ENCODE measurements at places on chromosomes 6 and 20.

GRCh38 chr6:130615816-130616215 is 211.4 kb upstream of the SMLR1 start:
- DNase-seq = no peak

GRCh38 chr6:41072836-41073202 is at the start of gene NFYA:
Gene NFYA, plus strand, starts transcription at chr6:41072974. Its CDS starts 6,116 bp downstream, at chr6:41079090.
- peak; percentile 99 for DNase-seq

DNA sequence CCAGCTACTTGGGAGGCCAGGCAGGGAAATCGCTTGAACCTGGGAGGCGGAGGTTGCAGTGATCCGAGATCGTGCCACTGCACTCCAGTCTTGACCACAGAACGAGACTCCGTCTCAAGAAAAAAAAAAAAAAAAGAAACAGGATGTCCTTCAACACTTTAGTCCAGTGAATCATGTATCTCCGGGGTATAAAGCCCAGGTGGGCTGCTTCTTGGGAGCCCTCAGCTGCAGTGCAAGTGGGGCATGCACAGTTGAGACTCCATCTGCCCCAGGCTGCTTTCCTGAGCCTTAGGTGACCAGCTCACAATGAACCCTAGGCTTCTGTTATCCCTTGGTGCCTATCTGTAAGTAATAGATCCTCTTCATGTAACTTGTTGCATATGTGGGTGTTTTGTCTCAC is 187.1 kb upstream of the RNF24 start:
- no peak for DNase-seq

- no peak for DNase-seq
Measured at GRCh38 chr20:11952639-11953038, 34.9 kb downstream of the BTBD3 start.

DNA sequence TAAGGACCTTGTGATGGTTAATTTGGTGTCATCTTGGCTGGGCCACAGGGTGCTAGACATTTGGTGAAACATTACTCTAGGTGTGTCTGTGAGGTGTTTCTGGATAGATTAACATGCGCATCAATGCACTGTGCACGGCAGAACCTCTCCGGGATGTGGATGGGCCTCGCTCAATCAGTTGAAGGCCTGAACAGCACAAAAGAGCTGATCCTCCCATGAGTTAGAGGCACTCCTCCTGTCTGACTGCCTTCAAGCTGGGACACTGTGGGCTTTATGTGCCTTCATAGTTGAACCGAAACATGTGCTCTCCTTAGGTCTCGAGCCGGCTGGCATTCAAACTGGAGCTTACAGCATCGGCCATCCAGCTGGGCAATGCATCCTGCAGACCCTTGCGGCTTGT is 88.8 kb downstream of the HUS1B start:
- no peak for DNase-seq

DNA sequence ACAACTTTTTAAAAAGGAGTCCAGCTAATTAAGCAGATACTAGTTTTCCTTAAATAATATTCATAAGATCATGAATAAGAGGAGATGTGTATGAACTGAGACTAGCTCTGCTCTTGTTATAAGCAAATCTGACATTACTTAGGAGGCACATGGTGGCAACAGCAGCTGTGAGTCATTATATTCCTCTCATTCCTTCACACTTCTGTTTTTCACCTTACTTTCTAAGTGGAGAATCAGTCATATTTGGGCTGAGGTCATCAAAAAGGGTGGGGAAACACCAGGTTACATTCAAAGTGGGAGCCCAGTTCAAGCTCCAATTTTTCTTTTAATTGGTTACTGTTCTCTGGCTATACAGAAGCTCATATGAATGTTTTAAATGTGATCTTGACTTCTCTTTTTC is 6.0 kb upstream of the RIPPLY2 start:
- DNase-seq = no peak

- no peak for DNase-seq
Measured at GRCh38 chr6:63584566-63584965, 12.3 kb downstream of the LOC128125822 start.

GRCh38 chr6:92767101-92767500 is 652.3 kb downstream of the EPHA7 start:
- DNase-seq = no peak

- DNase-seq = peak; percentile 51
Measured at GRCh38 chr20:35561268-35561667, 19.4 kb downstream of the ERGIC3 start.

- DNase-seq = no peak
Measured at GRCh38 chr6:106533054-106533453, 96.2 kb downstream of the RTN4IP1 start.

GRCh38 chr20:23018432-23018831 is 16.7 kb upstream of the SSTR4 start:
- DNase-seq = no peak

DNA sequence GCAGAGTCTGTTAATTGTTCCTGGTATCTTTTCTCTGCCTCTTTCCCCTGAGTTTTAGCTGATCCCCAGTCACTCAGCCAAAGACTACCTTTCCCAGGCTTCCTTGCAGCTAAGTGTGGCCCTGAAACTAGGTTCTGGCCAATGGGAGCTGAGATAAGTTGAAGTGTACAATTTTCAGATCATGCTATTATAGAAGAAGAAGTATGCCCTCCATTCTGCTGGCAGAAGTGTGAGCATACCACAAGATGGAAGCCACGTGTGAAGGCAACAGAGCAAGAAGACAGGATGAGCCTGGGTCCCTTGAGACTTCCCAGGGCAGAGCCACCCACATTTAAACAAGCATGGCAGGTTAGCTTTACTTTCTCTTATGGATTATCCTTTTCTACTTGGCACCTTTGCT is 273.2 kb downstream of the HIVEP2 start:
- DNase-seq = no peak

DNA sequence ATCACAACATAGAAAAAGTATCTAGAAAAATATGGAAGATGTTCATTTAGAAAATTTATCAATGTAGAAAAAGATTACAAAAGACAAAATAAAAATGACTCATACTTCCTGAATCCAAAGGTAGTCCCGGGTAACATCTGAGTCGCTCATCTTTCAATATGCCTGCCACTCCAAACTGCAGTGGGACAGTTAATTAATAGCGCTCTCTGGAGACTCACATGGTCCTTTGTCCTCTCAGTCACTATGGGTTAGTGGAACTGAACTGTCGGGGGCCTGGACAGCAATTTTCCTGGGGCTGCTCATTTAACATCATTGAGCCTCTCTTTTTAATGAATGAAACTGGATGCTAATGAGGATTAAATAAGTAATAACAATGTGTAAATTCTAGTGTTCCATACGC is 103.4 kb downstream of the MAP3K4 start:
- no peak for DNase-seq

DNA sequence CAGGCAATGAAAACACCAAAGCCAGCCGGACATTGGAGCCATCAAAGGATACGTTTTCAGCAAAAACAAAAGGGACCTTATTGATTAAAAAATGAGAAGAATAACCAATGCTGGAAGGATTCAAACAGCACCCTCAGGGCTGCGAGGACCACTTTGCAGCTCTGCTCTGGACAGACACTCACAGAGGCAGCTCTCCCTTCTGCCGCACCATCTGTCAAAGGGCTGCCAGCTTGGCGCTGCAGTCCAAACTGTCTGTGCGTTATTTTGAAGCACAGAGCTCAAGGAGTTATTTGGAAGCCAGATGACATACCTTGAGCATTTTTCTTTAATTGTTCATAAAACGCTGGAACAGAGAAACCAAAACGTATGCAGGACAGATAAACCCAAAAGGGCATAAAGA is 85.2 kb downstream of the KIF16B start:
- no peak for DNase-seq

GRCh38 chr20:21101453-21101931 is 4.7 kb downstream of the LINC00237 start:
- peak; percentile 39 for DNase-seq

- DNase-seq = no peak
Measured at GRCh38 chr20:16362642-16363041, 210.6 kb downstream of the KIF16B start.

- DNase-seq = no peak
Measured at GRCh38 chr6:21847711-21848480, 254.3 kb downstream of the SOX4 start.

DNA sequence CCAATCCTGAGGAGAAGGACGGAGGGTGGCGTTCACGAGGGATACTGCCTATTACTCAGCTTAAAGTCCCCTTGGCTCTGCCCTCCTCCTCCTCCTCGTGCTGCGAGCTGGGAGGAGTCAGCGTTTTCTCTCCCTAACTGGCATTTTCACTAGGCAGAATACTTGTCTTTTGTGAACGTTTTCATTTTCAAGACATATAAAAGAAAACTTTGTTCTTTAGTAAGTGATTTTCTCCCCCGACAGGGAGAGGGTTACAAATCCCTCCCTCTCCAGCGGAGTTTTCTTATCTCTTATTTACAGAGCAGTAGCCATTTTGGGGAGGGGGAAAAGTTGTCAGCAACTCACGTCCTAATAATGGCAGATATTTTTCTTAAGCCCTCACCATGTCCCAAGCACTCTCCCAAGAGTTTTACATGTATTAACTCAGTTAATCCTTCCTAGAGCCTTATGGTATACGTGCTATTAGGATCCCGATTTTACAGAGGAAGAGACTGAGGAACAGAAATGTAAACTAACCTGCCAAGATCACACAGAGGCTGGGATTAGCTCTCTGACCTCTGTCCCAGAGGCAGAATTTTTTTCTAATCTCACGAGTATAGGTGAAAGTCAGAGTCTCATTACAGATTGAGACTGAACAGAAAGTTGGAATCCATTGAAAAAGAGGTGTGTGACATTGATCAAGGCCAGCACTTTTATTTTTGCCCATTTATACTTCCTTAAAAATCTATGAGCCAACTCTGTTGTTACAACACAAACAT is 30.0 kb upstream of the ZNF217 start:
- peak; percentile 42 for DNase-seq

All from head of caudate nucleus (tissue), 42 donors.